ENCODE measurements at places on chromosomes 1 and 21. TPM values are rescaled to one million over a fixed set of nuclear protein-coding genes. Genes with fewer than 3 reads are reported as not detected.

BATF3 gene
- total RNA-seq = 1.1 TPM

CNTN2 gene
- not detected for total RNA-seq

KCNA3 gene
- 0.36 TPM for total RNA-seq

ZBTB7B gene
- 29.2 TPM for total RNA-seq

S100A7A gene
- total RNA-seq = not detected

IVL gene
- total RNA-seq = not detected

PDZK1 gene
- total RNA-seq = 0.97 TPM

KLF17 gene
- total RNA-seq = not detected

STYXL2 gene
- total RNA-seq = 0.36 TPM

KRTAP11-1 gene
- total RNA-seq = not detected

IL10 gene
- total RNA-seq = not detected

DMRTA2 gene
- not detected for total RNA-seq
